CD8-positive, alpha-beta memory T cell (primary cell): ENCODE measurements at places on chromosomes 6 and 20.

GRCh38 chr6:47633141-47633540, 65.2 kb upstream of the ADGRF4 start:
- DNase-seq: no peak

- DNase-seq: no peak
Observed at GRCh38 chr6:47202644-47203205, 107.0 kb downstream of the TNFRSF21 start.

DNA sequence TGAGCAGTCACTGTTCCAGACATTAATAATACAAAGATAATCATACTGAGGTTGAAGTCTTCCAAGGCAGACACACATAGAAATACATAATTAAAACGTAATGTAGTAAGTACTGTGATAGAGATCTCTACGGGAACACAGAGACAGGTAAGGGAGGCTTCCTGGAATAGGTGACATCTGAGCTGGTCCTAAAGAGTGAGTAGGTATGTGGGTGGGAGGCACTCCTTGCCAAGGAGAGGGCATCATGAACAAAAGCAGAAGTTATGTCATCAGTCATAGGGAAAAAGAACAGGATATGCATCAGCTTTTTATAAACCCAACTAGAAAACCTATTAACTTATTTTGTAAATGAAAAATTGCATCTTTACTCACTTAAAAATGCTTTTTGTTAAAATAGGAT, 110.0 kb downstream of the MAP7 start:
- no peak for DNase-seq

- no peak for DNase-seq
Observed at GRCh38 chr6:38797391-38797790, 82.3 kb downstream of the DNAH8 start.

DNA sequence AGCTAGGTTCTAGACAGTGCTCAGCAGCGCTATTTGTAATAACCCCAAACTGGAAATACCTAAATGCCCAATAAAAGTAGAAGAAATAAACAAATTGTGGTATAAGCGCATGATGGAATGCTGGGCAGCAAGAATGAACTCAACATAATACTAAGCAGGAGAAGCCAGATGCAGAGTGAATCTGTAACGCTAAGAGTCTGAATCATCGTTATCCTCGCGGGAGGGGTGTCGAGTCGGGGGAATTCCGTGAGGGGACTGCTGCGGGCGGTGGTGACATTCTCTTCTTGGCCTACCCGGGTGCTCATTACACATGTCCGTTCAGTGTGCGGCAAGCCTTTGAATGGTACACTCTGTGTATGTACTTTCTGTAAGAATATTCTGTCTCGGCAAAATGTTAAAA, 83.7 kb downstream of the SULF2 start:
- no peak for DNase-seq

DNA sequence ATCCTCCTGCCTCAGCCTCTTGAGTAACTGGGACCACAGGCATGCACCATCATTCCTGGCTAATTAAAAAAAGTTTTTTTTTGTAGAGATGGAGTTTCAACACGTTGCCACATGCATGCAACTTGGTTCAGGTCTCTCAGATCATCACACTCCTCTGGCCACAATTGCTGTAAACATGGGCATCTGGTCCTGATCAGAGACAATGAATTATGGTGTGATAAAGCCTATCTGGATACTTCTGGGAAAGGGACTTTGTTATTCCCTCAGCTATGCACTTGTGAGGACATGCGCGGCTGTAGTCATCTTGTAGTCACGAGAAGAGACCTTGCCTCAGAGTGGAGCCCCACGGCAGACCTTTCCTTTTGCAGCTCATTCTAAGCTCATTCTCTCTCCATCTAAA, 210.9 kb upstream of the ZFP64 start:
- no peak for DNase-seq

- no peak for DNase-seq
Observed at GRCh38 chr6:148789948-148790347, 43.1 kb downstream of the UST start.

DNA sequence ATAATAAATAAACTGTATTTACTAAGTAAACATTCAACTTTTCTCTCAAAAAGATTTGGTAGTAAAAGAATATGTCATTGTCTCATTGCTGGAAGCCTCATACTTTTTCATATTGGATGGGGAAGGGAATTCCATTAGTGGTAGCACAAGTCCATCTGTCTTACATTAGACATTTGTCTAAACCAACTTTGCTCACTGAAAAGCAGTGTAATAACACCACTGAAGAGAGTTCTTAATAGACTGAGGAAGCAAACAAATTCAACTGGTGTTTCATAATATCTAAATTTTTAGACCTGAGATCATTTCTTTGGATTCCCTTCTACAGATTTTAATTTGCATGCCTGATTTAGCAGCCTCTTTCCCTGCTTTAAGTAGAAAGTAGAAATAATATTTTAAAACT, 62.7 kb downstream of the PLCB1 start:
- no peak for DNase-seq

- no peak for DNase-seq
Observed at GRCh38 chr6:129342243-129342642, 367.7 kb downstream of the ARHGAP18 start.

DNA sequence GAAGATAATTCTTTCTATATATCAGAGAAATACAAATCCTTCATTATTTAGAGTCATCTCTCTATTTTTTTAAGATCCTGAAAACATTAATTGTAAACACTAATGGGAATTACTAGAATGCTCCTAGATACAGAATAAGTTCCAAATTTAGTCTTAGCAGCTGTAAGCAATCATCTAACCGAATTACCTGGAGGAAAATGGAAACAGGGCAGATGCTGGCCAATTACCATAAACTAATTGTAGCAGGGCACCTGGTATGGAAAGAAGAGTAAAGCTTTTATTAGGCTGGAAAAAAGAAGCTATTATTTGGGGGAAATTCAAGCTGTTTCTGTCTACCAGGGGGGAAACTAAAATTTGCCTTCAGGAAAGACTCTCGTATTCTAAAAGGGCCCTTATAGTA, 257.5 kb downstream of the MMUT start:
- no peak for DNase-seq

- DNase-seq: no peak
Observed at GRCh38 chr6:37407948-37408347, 25.1 kb upstream of the CMTR1 start.

GRCh38 chr6:44233567-44234100, 10.2 kb downstream of the SLC29A1 start:
- no peak for DNase-seq

- no peak for DNase-seq
Observed at GRCh38 chr20:4730780-4731179, 9.1 kb downstream of the PRND start.

DNA sequence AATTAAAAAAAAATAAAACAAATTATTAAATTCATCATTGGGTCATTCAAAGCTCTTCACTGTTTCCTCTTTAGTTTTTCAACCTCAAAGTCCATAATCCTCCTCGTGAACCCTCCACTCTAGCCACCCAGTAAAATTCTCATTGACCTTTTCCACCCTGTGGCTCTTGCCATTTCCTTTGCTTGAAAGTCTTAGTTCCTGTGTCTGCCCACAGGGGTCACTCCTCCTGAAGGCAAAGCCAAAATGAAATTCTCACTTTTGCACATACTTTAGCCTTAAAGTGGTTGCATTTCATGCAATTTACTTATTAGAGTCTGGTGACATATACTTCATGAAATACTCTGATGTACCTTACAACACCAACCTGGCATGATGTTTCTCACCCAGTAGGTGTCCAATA, 263.7 kb downstream of the BMP2 start:
- DNase-seq: no peak

- DNase-seq: no peak
Observed at GRCh38 chr20:48298851-48299484, 513.7 kb upstream of the SULF2 start.

DNA sequence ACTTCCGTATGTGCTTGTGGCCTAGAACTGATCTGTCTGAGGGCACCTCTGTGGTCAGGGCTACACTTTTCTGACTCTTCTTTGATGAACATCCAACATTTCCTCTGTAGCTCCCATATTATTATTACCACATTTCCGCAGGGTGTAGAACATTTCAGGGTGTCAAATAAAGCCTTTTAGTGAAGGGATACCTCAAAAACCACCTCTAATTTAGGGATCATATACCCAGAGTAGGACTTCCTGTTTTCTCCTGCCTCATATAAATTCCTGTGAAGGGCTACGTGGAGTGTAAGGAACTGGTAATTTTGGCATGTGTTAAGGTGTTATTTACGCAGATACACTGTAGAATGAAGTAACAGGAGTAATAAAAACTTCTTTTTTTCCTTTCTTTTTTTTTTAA, 5.5 kb upstream of the MUC22 start:
- no peak for DNase-seq
